ENCODE measurements at places on chromosomes 6 and 20.
A peak's percentile ranks its signal among the peaks of the same experiment; 100 is the strongest.

- peak; percentile 6 for DNase-seq
Measured at GRCh38 chr20:10034717-10035571, at the start of gene ANKEF1. Gene ANKEF1, plus strand, starts transcription at chr20:10034987. Its CDS starts 3,315 bp downstream, at chr20:10038302.

DNA sequence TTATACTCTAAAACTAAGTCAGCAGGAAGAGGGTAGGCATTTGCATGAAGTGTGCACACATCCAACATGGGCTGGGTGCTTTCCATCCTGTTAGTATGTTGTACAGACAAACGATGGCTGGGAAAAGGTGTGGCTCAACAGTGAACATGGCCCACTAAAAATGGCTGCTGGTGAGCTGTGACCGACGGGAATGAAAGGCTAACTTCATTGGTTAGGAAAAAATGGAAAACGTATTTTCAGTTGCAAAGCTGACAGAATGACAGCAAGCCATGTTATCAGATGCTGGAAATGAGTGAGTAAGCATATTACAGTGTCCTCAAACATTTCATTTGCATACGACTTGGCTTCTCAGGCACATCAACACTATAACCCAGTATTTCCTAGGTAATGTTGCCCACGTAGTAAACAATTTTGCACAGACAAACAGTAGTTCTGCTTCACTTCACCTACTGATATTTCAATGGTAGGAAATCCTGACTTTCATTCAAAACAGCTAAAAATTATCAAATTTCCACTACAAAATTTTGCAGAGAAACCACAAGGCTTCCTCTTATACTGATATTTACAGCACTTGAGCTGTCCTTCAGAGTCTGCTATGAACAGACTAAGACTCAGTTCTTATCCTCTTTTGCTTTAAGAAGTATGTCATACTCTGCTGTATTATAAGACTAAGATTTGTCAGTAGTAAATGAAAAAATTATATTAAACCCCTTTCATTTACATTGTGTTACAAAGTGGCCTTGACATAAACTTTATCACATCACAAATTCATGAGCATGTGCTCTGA lies 98.9 kb downstream of the IRF4 start:
- DNase-seq, result no peak

DNA sequence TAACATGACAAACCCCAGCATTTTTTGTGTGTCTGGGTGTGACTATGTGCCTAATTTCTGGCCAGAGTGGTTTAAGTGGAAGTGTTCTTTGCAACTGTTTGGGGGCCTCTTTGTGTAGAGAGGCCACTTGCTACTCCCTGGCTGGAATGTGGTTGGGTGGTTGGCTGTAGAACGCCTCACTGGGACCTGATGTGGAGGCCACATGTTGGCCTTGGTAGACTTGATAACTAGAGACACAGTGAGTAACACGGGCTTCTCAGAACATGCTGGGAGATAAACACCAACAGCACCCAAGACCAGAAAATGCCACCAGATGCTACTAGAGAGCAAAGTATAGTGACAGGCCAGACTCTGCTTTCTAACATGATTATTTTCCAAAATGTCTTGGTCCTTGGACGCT lies 111.2 kb upstream of the ZFP64 start:
- no peak for DNase-seq

DNA sequence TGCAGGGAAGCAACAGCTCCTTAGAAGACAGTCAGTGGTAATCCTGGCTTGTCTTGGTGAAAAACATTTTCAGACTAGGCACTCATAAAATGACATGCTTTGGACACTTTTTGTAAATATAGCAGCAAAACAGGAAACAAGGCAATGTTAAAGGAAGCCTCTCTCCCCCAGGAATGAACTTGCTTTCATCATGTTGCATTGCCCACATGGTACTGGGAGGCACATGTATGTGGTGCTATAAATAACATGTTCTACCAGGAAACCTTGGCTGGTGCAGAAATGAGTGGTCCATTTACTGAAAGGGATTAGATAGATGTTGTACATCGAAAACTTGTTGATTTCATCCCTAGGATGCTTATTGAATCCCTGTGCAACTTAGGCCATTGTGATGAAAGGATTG lies 121.4 kb upstream of the RREB1 start:
- no peak for DNase-seq

DNA sequence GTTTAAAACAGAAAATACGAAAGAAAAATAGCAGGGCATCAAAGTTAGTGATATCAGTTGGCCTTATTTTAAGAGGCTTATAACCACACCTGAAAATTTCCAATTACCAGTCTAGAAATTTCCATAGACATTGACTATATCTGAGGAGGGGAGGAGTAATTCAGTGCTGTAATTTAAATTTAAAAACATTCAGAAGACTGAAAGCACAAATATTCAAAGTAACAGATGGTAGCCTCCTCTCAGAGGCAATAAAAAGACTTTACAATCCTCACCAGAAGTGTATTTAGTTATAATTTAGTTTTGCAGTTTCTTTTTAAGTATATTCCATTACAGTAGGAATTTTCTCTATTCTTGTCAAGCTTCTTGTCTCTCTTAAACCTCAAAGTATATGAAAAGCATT lies 18.4 kb upstream of the LOC128125822 start:
- DNase-seq, result no peak

DNA sequence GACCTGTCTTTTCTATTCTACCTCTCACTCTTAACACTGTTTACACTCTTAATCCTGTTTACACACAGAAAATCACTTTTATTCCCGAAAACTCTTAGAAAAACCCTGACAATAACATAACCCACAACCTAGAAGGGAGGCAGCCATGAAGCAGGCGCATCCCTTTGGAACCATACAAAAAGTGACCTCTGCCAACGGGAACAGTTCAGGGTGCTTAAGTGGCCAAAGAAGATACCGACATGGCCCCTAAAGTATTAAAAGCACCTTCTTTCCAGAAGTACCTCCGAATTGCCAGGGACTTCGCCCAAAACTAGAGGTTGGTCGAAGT lies 490 bp downstream of the MMUT start:
- DNase-seq, result no peak

DNA sequence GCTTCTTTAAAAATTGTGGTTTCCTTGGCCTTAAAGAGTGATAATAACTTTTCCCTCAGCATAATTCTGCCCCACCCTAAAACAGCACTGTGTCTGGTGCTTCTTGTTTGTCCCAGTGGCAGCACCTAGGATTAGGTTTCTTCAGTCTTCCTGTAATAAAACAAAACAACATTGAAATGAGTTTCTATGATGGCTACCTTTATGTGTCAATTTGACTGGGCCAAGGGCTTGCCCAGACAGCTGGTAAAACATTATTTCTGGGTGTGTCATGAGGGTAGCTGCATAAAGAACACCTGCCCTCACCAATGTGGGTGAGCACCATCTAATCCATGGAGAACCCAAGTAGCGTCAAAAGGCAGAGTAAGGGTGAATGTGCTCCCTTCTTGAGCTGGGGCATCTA lies 117.8 kb downstream of the QRSL1 start:
- no peak for DNase-seq

DNA sequence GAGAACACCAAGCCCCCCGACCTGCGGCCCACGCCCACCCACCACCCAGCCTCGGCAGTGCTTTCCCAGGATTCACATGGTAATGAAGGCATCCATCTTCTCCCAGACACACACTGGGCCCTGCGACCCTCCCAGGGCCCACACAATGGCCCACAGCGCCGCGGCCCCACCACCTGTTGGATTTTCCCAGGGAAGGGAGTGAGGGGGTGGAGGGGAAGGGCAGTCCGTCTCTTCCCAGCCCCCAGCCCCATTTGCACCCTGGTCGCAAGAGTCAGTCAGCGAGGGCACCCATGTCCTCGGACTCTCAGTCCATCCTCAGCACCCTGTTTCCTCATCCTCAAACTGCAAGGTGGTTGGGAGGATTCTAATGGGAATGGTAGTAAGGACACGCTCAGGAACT lies 23.7 kb upstream of the ID1 start:
- DNase-seq, result no peak

DNA sequence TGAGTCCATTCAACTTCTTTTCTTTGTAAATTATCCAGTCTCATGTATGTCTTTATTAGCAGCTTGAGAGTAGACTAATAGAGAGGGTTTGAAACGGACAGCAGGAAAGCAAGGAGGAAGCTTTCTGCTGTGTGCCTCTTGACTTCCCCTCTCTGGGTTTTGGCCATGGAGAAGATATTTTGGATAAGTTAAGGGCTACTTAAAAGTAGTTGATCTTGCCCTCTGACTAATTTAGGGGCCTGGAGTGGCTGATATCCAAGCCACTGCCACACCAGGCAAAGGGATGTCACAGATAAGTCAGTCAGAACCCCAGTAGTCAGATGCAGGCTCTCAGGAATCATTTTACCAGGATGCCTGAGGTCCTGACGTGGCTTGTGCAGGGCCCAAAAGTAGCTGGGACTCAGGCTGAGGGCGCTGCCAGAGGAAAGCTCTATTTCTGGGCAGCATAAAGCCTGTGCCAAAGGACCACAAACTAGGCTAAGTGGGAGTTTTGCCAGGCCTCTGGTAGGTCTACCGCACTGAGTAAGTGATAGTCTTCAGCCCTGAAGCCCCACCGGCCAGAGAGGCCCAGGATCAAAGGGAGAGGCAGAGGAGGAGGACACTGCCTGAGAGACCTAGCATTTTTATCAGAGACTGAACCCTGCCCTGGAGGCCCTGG lies 41.6 kb upstream of the IYD start:
- DNase-seq, result no peak

DNA sequence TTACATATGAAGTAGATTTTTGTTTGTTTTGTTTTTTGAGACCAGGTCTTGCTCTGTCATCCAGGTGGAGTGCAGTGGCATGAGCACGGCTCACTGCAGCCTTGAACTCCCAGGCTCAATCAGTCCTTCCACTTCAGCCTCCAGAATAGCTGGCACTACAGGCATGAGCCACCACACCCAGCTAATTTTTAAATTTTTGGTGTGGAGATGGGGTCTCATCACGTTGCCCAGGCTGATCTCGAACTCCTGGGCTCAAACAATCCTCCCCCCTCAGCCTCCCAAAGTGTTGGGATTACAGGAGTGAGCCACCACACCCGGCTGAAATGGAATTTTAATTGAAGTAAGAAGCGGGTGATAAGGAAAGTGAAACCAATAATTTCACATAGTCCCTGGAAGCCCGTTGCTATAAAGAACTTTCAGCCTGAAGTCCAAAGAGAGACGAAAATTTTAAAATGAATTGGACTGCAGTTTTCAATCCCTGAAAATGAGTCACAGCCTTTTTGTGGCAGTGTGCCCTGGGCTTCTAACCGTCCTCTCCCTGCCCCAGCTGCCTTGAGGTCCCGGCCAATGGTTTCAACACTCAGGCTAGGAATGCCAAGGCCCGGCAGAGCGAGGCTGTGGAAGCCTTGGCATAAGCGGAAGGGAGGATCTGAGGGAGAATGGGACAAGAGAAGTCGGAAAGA lies 757 bp downstream of the RAET1E start:
- DNase-seq, result peak; percentile 91

GRCh38 chr6:106257195-106257594 lies 68.4 kb downstream of the ATG5 start:
- DNase-seq, result no peak

GRCh38 chr6:41460742-41461336 lies 85.3 kb upstream of the FOXP4 start:
- no peak for DNase-seq

- peak; percentile 97 for DNase-seq
Measured at GRCh38 chr20:43955062-43955749, 40.6 kb downstream of the TOX2 start.

Data from HS-5 (cell line).